Right cardiac atrium (tissue), 5 donors: ENCODE measurements at places on chromosomes 11 and 22. TPM values are rescaled to one million over a fixed set of nuclear protein-coding genes. Genes with fewer than 3 reads are reported as not detected.

DNA sequence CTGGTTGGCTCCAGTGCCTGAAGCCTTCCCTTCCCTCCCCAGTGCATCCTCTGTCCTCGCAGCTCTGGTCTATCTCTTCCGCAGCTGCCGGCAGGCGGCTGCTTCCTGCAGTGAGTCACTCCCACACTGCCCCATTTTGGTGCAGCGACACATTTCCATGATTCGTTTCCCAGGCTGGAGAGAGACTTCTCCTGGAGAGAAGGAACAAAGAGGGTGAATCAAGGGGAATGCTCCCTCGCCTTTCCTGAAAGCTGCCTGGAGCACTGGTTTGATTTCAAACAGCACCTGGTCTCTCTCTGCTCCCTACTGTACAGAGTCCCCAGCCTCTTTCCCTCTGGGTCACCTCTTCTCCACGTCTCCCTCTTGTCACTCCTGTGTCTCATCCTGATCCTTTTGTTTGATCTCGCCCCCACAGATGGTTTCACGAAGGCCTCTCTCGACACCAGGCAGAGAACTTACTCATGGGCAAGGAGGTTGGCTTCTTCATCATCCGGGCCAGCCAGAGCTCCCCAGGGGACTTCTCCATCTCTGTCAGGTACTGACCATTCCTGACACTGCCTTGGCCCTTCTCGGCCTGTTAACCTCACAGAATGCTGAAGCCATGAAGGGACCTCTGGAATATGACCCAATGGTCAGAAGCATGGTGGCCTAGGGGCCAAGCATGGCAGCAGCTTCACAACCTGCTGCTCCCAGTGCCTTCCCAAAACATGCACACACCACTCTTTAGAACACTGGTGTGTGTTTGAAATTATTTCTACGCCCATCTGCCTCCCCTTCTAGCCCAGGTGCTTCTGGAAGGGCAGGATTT lies at the start of gene TMA7B:
TSS of gene TMA7B (plus strand) at position 758 of the 808 bp plus-strand sequence. CDS start 3,978 bp downstream, outside the sequence.
- DNase-seq: no peak

GRCh38 chr22:22199634-22200033 lies 45.0 kb upstream of the VPREB1 start:
- DNase-seq: no peak

DNA sequence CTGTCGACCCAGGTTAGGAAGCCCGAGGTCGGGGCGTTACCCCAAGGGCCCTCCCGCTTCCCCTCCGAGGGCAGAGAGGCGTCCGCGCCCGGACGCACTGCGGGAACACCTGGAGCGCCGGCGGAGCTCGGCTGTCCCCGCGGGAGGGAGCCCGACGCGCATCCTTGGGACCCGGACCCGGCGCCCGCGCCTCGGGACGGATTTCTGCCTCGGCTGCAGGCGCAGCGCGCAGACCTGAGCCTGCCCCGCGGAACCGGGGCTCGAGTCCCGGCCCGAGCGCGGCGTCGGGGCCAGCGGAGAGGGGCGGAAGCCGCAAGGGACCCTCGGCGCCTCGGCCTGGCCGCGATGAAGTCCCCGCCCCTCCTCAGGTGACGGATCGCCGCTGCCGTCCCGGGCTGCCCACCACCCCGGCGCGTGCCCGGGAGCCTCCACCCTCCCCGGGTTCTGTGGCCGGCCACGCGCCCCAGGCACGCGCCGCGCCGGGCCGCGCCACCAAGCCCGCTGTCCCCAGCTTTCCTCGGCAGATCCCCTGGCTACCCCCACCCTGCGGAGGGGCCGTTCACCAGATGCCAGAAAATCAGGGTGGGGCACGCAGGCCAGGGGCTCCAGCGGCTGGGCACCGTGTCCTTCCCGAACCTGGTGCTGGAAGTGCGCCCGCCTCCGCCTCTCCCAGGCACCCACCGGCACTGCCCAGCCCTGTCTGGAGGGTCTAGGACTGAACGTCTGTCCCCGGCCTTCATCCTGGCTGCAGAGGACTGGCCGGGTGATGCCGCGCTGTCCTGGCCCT lies 410 bp downstream of the GLB1L3 start:
- peak; percentile 40 for DNase-seq

- no peak for DNase-seq
These were observed 24.8 kb downstream of the NARS2 start for GRCh38 chr11:78549624-78550409.

The LARGE1 gene
- polyA plus RNA-seq: 23.8 TPM

The INPP5J gene
- polyA plus RNA-seq: 28.9 TPM

The PRR33 gene
- polyA plus RNA-seq: 0.81 TPM
